Right lobe of liver (tissue), 6 donors: ENCODE measurements at places on chromosomes 6 and 20. TPM values are rescaled to one million over a fixed set of nuclear protein-coding genes. Genes with fewer than 3 reads are reported as not detected.

- DNase-seq = no peak
- H3K4me1 ChIP-seq = no peaks in the 10 kb centered on the region
- H3K27me3 ChIP-seq = no peaks in the 10 kb centered on the region
- no peak overlapping the region for H3K4me3 ChIP-seq
- H3K27ac ChIP-seq = no peak overlapping the region
Measured at GRCh38 chr6:43634702-43635303, 837 bp upstream of the MAD2L1BP start.

The SIRPB2 gene
- 2.1 TPM for total RNA-seq

- peaks cover 2% of the 10 kb centered on the region for H3K36me3 ChIP-seq
- H3K4me3 ChIP-seq = no peak overlapping the region
- no peaks in the 10 kb centered on the region for H3K27me3 ChIP-seq
- peak overlapping the region; percentile 2 for H3K27ac ChIP-seq
- H3K4me1 ChIP-seq = peaks cover 5% of the 10 kb centered on the region
Measured at GRCh38 chr20:38452880-38453624, 17.9 kb upstream of the SNHG17 start.

- H3K27ac ChIP-seq = no peak overlapping the region
- H3K27me3 ChIP-seq = no peaks in the 10 kb centered on the region
- H3K4me3 ChIP-seq = no peak overlapping the region
- no peaks in the 10 kb centered on the region for H3K36me3 ChIP-seq
- no peaks in the 10 kb centered on the region for H3K4me1 ChIP-seq
Measured at GRCh38 chr6:166237617-166238016, 70.0 kb upstream of the TBXT start.

DNA sequence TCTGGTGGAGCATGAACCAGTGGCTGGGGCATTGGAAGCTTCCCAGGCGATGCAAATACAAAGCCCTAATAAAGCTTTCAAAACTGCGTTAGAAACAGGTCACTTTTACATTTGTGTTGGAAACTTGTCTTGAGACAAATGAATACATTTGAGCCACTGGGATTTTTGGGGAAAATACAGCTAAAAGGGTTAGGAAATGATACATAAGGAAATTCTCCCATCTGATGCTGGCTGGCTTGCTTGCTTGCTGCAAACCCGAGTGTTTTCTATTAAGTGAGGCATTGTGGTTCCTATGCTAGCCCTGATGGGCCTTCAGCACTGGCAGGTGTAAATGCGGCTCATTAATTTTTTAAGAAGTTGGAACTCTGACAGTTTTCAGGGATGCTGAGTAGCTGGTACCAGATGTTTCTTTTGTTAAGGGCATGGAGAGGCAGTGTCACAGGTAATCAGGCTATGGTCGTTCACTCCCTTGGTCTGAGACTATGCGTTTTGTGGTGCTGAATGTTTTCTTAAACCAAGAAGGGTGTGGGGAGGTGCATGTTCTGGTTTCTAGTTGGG lies 35.2 kb downstream of the RREB1 start:
- peaks cover 2% of the 10 kb centered on the region for H3K4me1 ChIP-seq
- no peak overlapping the region for H3K4me3 ChIP-seq
- no peak for DNase-seq
- no peaks in the 10 kb centered on the region for H3K27me3 ChIP-seq
- no peaks in the 10 kb centered on the region for H3K36me3 ChIP-seq

DNA sequence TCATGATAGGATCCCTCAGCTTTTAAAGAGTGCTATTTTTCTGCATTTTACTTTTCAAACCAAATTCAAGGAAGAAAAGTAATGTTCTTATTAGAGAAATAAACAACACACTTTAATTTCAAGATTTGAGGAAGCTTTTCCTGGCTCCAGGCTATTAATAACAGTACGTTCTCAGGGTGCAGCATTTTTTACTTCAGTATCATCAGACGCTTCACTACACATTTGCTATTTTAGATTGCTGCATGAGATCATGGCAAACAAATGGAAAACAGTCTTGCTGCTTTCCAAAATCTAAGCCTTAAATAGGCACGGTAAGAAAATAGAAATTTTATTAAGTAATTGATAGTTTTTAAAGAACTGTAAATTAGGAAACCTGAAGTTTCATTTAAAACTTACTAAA lies 253.6 kb upstream of the EXOC2 start:
- DNase-seq = no peak
- no peak overlapping the region for H3K4me3 ChIP-seq
- H3K27ac ChIP-seq = no peak overlapping the region
- H3K4me1 ChIP-seq = no peaks in the 10 kb centered on the region
- no peaks in the 10 kb centered on the region for H3K36me3 ChIP-seq

The KIF25 gene
- not detected for total RNA-seq

The TFAP2D gene
- total RNA-seq = not detected

DNA sequence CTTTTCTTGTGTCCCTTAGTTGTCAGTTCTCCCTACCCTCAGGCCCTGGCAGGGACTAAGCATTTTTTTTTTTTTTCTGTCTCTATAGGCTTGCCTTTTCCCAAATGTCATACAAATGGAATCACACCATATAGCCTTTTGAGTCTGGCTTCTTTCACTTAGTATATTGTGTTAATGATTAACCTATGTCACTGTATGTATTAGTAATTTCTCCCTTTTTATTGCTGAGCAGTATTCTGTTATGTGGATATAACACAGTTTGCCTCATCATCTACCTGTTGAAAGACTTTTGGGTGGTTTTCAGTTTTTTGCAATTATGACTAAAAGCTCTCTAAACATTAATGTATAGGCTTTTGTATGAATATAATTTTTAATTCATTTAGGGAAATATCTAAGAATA lies 16.0 kb upstream of the FBXO30 start:
- no peak for DNase-seq
- H3K27me3 ChIP-seq = no peaks in the 10 kb centered on the region
- H3K4me1 ChIP-seq = no peaks in the 10 kb centered on the region
- H3K4me3 ChIP-seq = no peak overlapping the region
- H3K36me3 ChIP-seq = no peaks in the 10 kb centered on the region

GRCh38 chr20:14441201-14441600 lies 103.8 kb upstream of the FLRT3 start:
- H3K27ac ChIP-seq = no peak overlapping the region
- H3K27me3 ChIP-seq = no peaks in the 10 kb centered on the region
- H3K4me1 ChIP-seq = no peaks in the 10 kb centered on the region
- H3K36me3 ChIP-seq = no peaks in the 10 kb centered on the region
- no peak for DNase-seq

GRCh38 chr20:50193836-50194421 lies 3.3 kb downstream of the CEBPB start:
- H3K4me3 ChIP-seq = peak overlapping the region; percentile 88
- peak overlapping the region; percentile 98 for H3K27ac ChIP-seq
- peak; percentile 76 for DNase-seq
- no peaks in the 10 kb centered on the region for H3K4me1 ChIP-seq

The SLC17A2 gene
- 32.9 TPM for total RNA-seq

The NOTCH4 gene
- total RNA-seq = 7.0 TPM

DNA sequence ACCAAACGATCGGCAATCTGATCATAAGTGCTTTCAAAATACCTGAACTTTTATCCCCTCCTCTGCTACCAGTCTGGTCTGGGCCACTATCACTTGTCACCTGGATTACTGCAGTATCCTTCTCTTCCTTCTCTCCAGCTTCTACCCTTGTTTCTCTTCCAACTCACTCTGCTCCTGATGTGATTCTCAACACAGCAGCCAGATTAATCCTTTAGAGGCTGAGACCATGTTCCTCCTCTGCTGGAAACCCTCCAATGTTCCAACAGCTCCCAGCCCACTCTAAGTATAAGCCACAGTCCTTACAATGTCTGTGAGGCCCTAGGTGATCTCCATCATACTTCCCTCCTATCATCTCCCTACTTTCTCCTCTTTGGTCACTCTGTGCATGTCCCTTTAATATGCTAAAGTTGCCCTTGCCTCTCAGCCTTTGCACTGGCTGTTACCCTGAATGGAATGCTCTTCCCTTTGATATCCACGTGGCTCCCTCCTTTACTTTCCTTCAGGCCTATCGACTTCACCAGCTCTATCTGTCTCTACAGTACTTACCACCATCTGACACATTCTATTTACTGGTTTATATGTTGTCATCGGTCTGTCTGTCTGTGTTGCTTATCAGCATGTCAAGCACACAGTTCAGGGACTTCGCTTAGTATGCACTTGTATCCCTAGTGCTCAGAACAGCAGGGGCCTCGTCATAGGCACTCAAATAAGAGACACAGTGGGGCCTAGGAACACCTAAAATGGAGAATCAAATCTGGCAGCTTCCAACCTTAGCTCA lies 35.0 kb upstream of the RNF24 start:
- no peaks in the 10 kb centered on the region for H3K4me1 ChIP-seq
- H3K27me3 ChIP-seq = no peaks in the 10 kb centered on the region
- H3K27ac ChIP-seq = no peak overlapping the region
- no peak for DNase-seq

GRCh38 chr6:12051861-12052368 lies 39.8 kb downstream of the HIVEP1 start:
- H3K36me3 ChIP-seq = no peaks in the 10 kb centered on the region
- no peak overlapping the region for H3K4me3 ChIP-seq
- no peak overlapping the region for H3K27ac ChIP-seq
- DNase-seq = no peak

- H3K4me3 ChIP-seq = no peak overlapping the region
- H3K4me1 ChIP-seq = no peaks in the 10 kb centered on the region
- no peaks in the 10 kb centered on the region for H3K36me3 ChIP-seq
- DNase-seq = no peak
Measured at GRCh38 chr20:4113615-4114603, 98.6 kb upstream of the RNF24 start.

The KHDRBS2 gene
- not detected for total RNA-seq

DNA sequence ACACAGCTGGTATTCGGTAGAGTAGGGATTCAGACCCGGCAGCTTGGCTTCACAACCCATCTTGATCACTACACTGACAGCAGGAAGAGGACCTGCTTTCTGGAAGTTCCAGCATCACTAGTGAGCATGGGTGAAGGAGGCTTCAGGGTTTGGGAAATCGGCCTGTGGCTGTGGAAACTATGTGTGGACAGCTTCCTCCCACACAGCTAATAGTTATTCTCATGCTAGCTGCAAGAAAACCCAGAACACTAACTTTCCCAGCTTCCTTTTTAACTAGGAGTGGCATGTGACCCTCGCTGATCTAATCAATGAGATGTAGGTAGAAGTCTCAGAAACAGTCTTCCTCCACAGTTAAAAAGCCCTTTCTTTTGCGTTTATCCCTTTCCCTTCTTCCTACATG lies 36.3 kb upstream of the SIRPA start:
- no peak overlapping the region for H3K4me3 ChIP-seq
- no peaks in the 10 kb centered on the region for H3K4me1 ChIP-seq
- no peaks in the 10 kb centered on the region for H3K36me3 ChIP-seq

The ERVFRD-1 gene
- total RNA-seq = not detected

DNA sequence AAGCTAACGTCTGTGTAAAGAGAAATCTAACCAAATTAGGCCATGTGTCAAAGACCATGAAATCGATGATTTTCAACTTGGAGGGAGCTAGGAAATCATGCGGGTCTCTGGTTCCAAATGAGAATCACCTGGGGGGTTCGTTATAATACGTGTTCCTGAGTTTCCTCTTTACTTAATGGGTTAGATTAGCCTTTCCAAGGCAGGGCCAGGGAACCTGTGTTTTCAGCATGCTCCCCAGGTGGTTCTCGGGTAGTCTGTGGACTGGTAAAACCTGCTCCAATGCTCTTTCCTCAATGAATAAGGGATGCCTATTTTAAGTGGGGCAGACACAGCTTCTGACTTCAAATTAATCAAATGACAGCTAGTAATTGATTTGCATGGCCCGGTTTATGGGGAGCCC lies 965 bp upstream of the HLA-DOA start:
- H3K27ac ChIP-seq = no peak overlapping the region
- H3K27me3 ChIP-seq = peaks cover 2% of the 10 kb centered on the region
- no peak for DNase-seq
- H3K36me3 ChIP-seq = no peaks in the 10 kb centered on the region

The CALHM6 gene
- total RNA-seq = 2.6 TPM

- no peaks in the 10 kb centered on the region for H3K4me1 ChIP-seq
- H3K36me3 ChIP-seq = no peaks in the 10 kb centered on the region
- DNase-seq = no peak
- H3K27me3 ChIP-seq = peaks cover 24% of the 10 kb centered on the region
Measured at GRCh38 chr6:93417421-93418013, 1.8 kb downstream of the EPHA7 start.

DNA sequence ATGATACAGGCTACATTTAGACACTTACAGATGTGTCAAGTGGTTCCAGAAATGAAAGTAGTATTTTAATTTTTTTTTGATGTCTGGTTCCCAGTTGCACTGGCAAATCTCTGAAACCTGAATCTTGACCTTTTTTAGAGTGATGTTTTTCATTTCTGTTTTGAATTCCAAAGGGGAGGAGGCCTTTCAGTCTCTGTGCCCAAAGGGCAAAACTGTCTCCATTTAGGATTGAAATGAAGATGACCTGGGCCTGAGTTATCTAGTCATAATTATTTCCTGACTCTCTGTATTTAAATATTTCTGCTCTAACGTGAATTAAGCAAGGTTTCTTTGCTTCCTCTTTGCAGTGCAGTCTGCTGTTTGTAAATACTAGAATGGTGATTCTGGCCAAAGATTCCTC lies 252.9 kb upstream of the ZFP64 start:
- no peak overlapping the region for H3K27ac ChIP-seq
- no peaks in the 10 kb centered on the region for H3K4me1 ChIP-seq
- DNase-seq = no peak
- no peaks in the 10 kb centered on the region for H3K27me3 ChIP-seq

The SAMD3 gene
- 0.31 TPM for total RNA-seq

DNA sequence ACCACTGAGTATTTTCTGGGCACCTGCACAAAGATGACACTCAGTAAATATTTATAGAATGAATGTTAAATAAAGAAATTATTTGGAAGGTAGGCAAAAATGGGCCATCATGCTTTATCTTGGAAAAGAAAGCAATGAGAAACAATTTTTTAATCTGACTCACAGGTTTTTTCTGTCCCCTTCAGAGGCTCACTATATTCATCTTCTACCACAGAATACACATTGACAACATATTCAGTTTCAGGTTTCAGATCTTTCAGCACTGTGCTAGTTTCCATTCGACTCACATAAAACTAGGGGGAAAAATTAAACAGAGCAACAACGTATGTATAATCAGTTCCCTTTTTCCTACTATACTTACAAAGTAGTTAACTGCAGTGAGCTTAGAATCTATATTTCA lies 58.3 kb downstream of the COL12A1 start:
- DNase-seq = no peak

DNA sequence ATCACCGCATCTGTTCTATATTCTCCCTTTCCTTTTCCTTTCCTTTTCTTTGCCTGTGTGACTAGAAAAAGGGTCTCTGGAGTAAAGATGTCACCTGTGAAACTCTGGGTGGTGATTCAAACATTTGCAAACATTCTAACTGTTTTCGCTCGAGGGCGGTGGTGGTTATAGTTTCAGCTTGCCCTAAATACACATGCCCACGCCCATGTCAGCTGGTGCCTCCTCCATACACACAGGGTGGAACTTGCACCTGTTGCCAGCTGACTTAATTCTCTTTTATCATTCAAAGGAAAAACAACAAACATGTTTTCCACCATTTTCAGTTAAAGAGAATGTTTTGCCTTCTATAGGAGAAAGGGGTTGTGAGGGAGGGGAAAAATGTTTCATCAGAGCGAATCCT lies 381.9 kb upstream of the ARID1B start:
- no peak for DNase-seq
- no peaks in the 10 kb centered on the region for H3K4me1 ChIP-seq
- no peaks in the 10 kb centered on the region for H3K36me3 ChIP-seq

- no peak overlapping the region for H3K4me3 ChIP-seq
- no peaks in the 10 kb centered on the region for H3K4me1 ChIP-seq
- no peaks in the 10 kb centered on the region for H3K27me3 ChIP-seq
- no peak for DNase-seq
- no peak overlapping the region for H3K27ac ChIP-seq
- no peaks in the 10 kb centered on the region for H3K36me3 ChIP-seq
Measured at GRCh38 chr20:57229490-57229889, 37.0 kb downstream of the BMP7 start.
